ENCODE measurements at places on chromosomes 2 and 18. TPM values are rescaled to one million over a fixed set of nuclear protein-coding genes. Genes with fewer than 3 reads are reported as not detected.

Gene UGT1A5
- not detected for total RNA-seq

Gene ITPRIPL1
- total RNA-seq: 1.6 TPM

Gene DCDC2C
- not detected for total RNA-seq

Gene SPHKAP
- total RNA-seq: not detected

Gene SLC4A5
- total RNA-seq: 0.80 TPM

Gene FBXO41
- total RNA-seq: 0.66 TPM

Gene FOXD4L1
- total RNA-seq: not detected

Gene SRBD1
- 27.1 TPM for total RNA-seq

Gene RGPD4
- not detected for total RNA-seq

Gene C2orf80
- not detected for total RNA-seq

Gene HAAO
- total RNA-seq: not detected

Gene POTEE
- total RNA-seq: 0.40 TPM

Gene TNFRSF11A
- total RNA-seq: 5.5 TPM

Gene GALM
- 6.7 TPM for total RNA-seq

Gene IL1F10
- not detected for total RNA-seq

Gene TLX2
- not detected for total RNA-seq

Gene NEU2
- total RNA-seq: not detected

Gene PLB1
- 0.53 TPM for total RNA-seq

Gene VAMP5
- total RNA-seq: 47.5 TPM

Gene FHOD3
- total RNA-seq: not detected

Gene PDCD1
- total RNA-seq: not detected

Gene PID1
- not detected for total RNA-seq

Gene CHRNG
- total RNA-seq: not detected

Gene PIEZO2
- 31.0 TPM for total RNA-seq

Gene CCT7
- total RNA-seq: 504 TPM

Gene SLC4A1AP
- 41.9 TPM for total RNA-seq

Gene SERPINB11
- not detected for total RNA-seq

Gene DPP4
- total RNA-seq: 16.2 TPM

Gene MFSD2B
- total RNA-seq: not detected

Gene WIPF1
- total RNA-seq: 21.1 TPM

Gene CYTIP
- total RNA-seq: 0.13 TPM

Gene CCDC148
- total RNA-seq: 0.27 TPM

Gene PGAP1
- 26.9 TPM for total RNA-seq

Gene SS18
- 92.8 TPM for total RNA-seq

Gene TMEM247
- not detected for total RNA-seq

Gene REG3A
- total RNA-seq: not detected

Gene HEATR5B
- total RNA-seq: 43.7 TPM

Gene ST8SIA3
- not detected for total RNA-seq

Gene PROKR1
- not detected for total RNA-seq

Gene THSD7B
- total RNA-seq: under 0.01 TPM

Gene TNP1
- total RNA-seq: not detected

Gene ASXL2
- total RNA-seq: 20.5 TPM

Gene LOXHD1
- total RNA-seq: not detected

Gene LHCGR
- total RNA-seq: not detected

Gene CPLX4
- not detected for total RNA-seq

Gene CAD
- 46.7 TPM for total RNA-seq

Gene RRM2
- 123 TPM for total RNA-seq

Gene KCNIP3
- 2.0 TPM for total RNA-seq

Gene ADD2
- 7.3 TPM for total RNA-seq

Gene TTC39C
- 8.8 TPM for total RNA-seq

Gene CIAO1
- 97.3 TPM for total RNA-seq

Gene KDSR
- total RNA-seq: 41.4 TPM

Gene POTEC
- total RNA-seq: not detected

Gene SLC16A14
- 0.13 TPM for total RNA-seq

Gene ACMSD
- total RNA-seq: not detected

Gene MRPS5
- 53.3 TPM for total RNA-seq

All from thoracic aorta endothelial cell (primary cell).